CD4-positive, alpha-beta T cell (primary cell): ENCODE measurements at places on chromosomes 5 and 9. TPM values are rescaled to one million over a fixed set of nuclear protein-coding genes. Genes with fewer than 3 reads are reported as not detected.

DNA sequence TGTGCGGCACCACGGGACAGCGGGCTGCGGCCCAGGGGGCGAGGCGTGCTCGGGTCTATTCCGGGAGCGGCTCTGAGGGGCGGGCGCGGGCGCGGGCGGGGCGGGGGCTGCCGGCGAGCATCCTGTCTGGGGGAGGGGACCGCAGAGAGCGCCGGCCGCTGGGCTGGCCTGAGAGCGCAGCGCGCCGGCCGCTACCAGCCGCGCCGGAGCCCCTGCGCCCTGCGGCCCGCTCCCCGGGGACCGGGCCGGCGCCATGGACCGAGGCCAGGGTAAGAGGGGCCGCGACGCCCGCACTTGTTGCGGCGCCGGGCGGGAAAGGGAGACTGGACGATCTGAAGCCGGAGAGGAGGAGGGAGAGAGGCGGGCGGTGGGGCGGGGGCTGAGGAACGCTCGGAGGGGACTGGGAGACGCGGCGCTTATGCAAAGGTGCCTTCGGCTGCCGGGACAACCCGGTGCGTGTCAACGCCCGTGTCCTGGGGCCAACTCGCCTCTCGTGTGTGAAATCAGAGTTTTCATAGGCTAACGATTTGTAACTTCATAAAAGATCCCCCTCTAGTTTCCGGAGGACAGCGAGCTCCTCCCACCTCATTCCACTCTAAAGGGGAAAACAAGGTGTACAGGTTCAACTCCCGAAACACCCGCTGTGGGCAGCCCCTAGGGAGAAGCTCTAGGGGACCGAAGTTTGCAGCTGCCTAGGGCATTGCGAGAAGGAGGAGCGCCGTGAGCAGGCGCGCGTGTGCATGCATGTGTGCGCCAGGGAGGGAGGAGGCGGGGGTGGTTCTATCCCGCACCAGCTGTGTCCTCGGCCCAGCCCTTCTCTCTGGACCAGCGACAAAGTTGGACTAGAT, at the start of gene AFAP1L1:
Gene AFAP1L1 (plus strand): TSS at position 144 of the 848 bp plus-strand sequence. CDS start 110 bp downstream, at position 254.
- no peaks in the 10 kb centered on the region for H3K36me3 ChIP-seq
- no peak within 1 kb of the TSS for H3K27ac ChIP-seq

GRCh38 chr5:79560771-79561524, 47.0 kb upstream of the HOMER1 start:
- H3K4me3 ChIP-seq: no peak overlapping the region
- no peak overlapping the region for H3K27ac ChIP-seq
- no peaks in the 10 kb centered on the region for H3K36me3 ChIP-seq
- DNase-seq: no peak
- no peaks in the 10 kb centered on the region for H3K4me1 ChIP-seq

The SLC6A19 gene
- not detected for total RNA-seq

The ASTN2 gene
- 2.4 TPM for total RNA-seq

The PIP5K1B gene
- not detected for total RNA-seq
